ENCODE measurements at places on chromosomes 16 and 17. TPM values are rescaled to one million over a fixed set of nuclear protein-coding genes. Genes with fewer than 3 reads are reported as not detected.

Gene EVI2B
- polyA plus RNA-seq, result 2.0 TPM

Gene ATP2A1
- polyA plus RNA-seq, result 363 TPM

Gene SLFN13
- polyA plus RNA-seq, result 5.3 TPM

Gene MED9
- 15.2 TPM for polyA plus RNA-seq

Gene FAM20A
- polyA plus RNA-seq, result 9.8 TPM

Gene RDM1
- polyA plus RNA-seq, result 0.59 TPM

Gene OTOA
- polyA plus RNA-seq, result 0.04 TPM

Gene MYH2
- polyA plus RNA-seq, result 58.2 TPM

DNA sequence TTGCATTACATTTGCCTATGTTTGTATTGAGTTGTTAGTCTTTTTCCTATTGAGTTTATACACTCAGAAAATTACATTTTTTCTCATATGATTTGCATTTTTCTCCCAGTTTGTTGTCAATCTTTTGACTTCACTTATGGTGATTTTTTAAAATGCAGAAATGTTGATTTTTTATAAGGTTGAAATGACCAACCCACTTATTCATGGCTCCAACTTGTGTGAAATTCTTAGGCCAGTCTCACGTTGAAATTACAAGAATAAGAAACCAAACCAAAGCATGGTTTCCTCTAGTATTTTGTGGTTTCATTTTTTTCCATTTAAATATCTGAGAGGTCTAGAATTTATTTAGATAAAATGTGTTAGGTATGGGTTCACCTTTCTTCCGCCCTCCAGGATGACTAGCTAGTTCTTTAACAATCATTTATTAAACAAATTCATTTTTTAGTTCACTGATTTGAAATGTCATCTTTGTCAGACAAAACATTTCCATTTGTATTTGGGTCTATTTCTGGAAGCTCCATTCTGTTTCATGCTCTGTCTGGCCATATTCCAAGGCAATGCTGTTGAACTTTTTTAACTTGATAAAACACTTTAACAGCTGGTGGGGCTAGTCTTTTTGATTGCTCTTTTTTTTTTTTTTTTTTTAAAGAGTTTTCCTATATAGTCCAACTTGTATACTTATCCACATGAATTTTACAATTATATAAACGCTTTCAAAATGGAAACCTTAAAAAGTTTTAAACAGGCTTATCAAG lies 40.0 kb downstream of the FAM20A start:
- DNase-seq, result no peak

DNA sequence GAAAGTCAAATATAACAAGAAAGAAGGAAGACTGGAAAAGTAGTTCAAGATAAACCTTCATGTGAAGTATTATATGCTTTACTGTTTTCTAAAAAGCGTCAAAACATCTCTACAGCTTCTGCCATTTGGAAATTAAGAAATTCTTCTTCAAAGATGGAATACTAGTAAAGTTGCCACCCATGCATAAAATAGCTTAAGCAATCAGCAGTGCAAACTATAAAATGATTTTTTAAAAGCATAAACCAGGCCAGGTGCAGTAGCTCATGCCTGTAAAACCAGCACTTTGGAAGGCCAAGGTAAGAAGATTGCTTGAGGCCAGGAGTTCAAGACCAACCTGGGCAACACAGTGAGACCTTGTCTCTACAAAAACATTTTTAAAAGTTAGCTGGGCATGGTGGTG lies 68.2 kb downstream of the USP32 start:
- no peak for DNase-seq

DNA sequence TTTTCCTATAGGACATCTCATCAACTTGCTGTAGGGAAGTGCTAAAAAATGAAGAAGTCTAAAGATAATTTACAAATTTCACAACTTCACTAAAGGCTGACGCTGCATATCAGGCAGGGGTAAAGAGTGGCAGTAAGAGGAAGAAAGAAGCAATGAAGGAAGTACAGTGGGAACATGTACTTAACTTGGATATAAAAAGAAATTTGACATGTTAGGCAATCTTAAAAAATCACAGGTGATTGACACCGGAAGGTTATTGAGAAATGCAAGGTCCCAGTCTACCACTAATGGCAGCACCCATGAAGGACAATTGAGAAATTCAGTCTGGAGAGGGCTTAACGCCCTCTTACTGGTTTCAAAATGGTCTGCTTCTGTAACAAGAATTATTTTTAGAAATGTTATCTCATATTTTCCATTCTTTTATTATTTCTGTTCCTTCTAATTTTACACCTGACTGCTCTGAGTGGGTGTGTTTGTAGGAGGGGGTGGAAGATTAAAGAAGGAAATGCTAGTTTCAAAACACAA lies 358.1 kb downstream of the KCNJ2 start:
- DNase-seq, result peak; percentile 24

- DNase-seq, result peak; percentile 36
Observed at GRCh38 chr17:67365738-67366192, 612 bp downstream of the PSMD12 start.

GRCh38 chr17:15350777-15351477 lies 9.5 kb upstream of the TEKT3 start:
- peak; percentile 36 for DNase-seq

GRCh38 chr17:38579934-38580333 lies 25.8 kb downstream of the SRCIN1 start:
- no peak for DNase-seq

GRCh38 chr16:76988526-76988925 lies 202.5 kb upstream of the MON1B start:
- peak; percentile 3 for DNase-seq

DNA sequence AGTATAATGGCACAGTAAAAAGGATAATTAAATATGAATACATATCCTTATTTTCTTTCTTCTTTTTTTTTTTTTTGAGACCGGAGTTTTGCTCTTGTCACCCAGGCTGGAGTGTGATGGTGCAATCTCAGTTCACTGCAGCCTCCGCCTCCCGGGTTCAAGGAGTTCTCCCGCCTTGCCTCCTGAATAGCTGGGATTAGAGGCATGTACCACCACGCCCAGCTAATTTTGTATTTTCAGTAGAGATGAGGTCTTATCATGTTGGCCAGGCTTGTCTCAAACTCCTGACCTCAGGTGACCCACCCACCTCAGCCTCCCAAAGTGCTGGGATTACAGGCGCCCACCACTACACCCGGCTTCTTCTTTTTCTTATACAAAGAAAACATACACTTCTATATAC lies 12.0 kb downstream of the GABARAPL2 start:
- no peak for DNase-seq

GRCh38 chr17:17067257-17067656 lies 25.0 kb downstream of the MPRIP start:
- DNase-seq, result no peak

DNA sequence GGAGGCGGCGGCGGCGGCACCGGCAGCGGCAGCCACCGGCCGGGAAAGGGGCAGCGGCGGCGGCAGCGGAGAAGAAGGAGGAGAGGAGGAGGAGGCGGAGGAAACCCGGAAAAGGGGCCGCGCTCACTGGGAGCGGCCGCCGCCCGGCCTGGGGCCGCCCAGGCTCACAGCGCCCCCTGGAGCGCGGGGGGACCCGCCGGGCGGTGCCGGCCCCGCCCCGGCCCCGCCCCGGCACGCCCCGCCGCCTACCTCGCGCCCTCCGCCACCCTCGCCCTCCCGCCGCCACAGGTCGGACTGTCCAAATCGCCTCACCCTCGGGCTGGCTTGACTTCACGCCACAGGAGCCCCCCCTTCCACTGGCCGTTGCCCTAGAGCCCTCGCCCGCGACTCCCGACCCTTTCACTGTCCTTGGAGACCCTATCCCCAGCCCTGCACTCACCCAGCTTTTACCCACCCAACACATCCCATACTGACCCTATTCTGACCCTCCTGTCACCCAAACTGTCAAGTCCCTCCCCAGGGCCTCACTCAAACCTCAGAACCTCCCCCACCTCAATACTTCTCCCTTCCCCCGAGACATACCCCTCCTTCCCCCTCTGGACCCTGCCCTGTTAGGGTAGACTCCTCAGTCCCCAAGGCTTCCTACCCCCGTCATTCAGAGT lies at the start of gene CSNK2A2:
TSS of gene CSNK2A2 (minus strand) at position 85 of the 662 bp plus-strand sequence. CDS start 370 bp downstream, outside the sequence.
- peak; percentile 72 for DNase-seq

GRCh38 chr17:43553573-43553972 lies 7.4 kb upstream of the ETV4 start:
- no peak for DNase-seq

DNA sequence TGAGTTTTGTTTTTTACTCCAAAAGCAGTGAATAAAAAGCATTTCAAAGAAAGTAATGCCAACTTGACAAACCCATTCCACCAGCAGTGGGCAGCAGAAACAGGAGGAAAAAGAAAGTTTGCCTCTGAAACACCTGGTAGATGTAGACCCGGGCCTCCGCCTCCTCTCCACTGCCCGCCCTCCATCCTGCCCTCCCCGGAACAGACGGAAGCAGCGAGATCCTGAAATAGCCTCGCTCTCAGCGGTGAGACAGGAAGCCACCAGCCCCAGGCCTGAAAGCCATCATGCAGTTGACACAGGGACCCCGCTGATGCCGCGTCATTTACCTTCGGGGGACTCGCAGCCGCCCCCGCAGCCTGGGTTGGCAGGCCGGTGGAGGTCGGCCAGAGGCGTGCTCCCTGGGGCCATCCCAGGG lies 67.8 kb downstream of the C16orf78 start:
- DNase-seq, result peak; percentile 64

DNA sequence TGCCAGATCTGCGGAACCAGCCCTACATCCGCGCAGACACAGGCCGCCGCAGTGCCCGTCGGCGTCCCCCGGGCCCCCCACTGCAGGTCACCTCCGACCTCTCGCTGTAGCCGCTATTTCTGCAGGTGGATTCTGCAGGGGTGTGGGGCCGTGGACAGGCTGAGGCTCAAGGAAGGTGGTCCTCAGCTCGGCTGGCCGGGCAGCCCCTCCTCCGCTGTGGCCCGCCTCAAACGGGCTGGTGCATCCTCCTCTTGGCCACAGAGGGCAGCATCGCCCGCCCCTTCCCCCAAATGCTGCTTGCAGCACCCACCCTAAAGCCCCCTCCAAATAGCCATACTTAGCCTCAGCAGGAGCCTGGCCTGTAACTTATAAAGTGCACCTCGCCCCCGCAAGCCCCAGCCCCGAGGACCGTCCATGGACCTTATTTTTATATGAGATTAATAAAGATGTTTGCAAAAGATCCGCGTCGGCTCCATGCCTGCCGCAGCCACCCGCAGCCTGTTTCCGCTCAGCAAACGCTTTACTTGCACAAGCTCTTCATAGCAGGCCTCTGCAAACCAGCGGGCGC lies 14.9 kb downstream of the SPATA32 start:
- no peak for DNase-seq

DNA sequence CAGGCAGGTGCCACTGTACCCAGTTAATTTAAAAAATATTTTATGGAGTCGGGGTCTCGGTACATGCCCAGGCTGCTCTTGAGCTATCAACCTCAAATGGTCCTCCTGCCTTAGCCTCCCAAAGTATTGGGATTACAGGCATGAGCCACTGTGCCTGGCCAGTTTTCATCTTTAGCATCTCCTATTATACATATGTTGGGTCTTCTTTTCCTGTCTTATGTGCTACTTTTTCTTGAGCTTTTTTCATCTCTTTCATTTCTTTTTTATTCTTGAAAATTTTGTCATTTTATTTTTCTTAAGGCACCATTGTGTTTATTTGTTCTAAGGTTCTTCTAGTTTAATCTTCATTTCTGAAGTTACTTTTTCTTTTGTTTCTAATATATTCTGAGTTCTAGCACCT lies 20.7 kb downstream of the BANP start:
- no peak for DNase-seq

GRCh38 chr16:9102943-9103342 lies 11.5 kb downstream of the HAPSTR1 start:
- DNase-seq, result no peak

DNA sequence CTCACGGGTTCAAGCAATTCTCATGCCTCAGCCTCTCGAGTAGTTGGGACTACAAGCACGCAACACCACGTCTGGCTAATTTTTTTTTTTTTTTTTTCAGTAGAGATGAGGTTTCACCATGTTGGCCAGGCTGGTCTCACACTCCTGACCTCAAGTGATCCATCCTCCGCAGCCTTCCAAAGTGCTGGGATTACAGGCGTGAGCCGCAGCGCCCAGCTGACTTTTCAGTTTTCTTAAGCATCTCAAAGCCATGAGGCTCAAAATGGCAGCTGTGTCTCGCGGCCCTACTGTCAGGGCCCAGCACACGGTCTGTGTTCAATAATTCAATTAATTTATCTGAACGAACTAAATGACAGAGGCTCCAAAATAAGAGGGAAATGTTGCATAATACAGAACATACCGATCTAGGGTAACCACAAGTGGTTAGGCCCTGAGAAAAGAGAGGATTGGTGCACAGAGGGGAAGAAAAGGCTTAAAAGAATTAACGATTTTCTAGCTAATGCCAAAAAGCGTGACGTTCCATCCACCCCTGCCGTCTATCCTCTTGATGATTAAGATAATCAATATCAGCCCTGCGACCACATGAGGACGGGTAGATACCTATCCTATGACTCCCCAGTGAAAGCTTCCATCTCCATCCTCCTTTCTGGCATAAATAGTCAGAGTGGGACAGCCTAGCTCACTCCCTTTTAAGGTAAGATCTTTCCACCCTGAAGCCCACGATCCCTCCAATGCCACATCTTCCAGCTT lies 136.9 kb downstream of the SLC39A11 start:
- DNase-seq, result no peak

GRCh38 chr16:81942007-81942601 lies 69.2 kb downstream of the SDR42E1 start:
- DNase-seq, result no peak

- no peak for DNase-seq
Observed at GRCh38 chr17:8314797-8315763, 5.0 kb downstream of the ARHGEF15 start.

All from muscle of back (tissue), 13 donors.